ENCODE measurements at places on chromosomes 1 and 21. TPM values are rescaled to one million over a fixed set of nuclear protein-coding genes. Genes with fewer than 3 reads are reported as not detected.

The GPR157 gene
- total RNA-seq = 9.2 TPM

The CCDC181 gene
- total RNA-seq = 0.73 TPM

The GJA5 gene
- 4.2 TPM for total RNA-seq

DNA sequence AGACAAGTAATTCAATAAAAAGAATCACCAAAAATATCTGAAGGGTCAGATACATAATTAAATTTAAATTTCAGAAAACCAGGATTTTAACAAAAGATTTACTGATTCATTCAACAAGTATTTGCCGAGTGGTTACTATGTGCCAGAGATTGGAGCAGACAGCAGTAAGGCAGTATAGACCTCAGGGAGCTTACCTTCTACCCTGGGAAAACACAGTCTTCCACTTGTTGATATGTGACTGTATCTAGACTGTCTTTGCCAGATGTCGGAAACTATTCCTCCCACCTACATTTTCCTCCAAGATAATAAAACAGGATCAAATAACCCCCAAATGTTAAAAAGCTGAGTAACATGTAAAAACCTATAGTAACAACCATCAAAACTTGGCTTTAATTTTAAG, 6.2 kb downstream of the HNRNPR start:
- no peak for DNase-seq

DNA sequence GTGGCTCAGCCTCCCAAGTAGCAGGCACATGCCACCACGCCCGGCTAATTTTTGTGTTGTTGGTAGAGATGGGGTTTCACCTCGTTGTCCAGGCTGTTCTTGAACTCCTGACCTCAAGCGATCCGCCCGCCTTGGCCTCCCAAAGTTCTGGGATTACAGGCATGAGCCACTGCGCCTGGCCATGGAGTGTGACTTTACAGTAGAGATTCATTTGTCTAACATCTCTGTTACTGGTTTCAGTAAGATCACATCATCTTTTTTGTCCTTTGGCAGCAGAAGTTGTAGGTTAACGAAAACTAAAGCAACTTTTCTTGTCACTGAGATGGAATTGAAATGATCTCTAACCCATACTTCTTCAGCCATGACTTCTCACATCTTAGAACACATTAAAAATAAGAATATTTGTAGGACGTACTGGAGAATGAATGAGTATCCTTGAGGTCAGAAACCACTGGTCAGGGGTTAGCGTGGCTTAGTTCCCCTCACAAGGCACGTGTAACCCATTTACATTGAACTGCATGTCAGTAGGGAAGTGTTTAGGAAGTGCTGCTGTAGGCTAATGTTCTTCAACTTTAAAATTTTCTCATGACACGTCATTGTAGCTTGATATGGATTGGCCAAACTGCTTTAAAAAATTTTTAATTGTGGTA, 75.9 kb downstream of the CAMTA1 start:
- DNase-seq = no peak

- no peak for DNase-seq
Observed at GRCh38 chr21:21163904-21164303, 165.7 kb downstream of the NCAM2 start.
